ENCODE measurements at places on chromosomes 2 and 18. TPM values are rescaled to one million over a fixed set of nuclear protein-coding genes. Genes with fewer than 3 reads are reported as not detected.

DNA sequence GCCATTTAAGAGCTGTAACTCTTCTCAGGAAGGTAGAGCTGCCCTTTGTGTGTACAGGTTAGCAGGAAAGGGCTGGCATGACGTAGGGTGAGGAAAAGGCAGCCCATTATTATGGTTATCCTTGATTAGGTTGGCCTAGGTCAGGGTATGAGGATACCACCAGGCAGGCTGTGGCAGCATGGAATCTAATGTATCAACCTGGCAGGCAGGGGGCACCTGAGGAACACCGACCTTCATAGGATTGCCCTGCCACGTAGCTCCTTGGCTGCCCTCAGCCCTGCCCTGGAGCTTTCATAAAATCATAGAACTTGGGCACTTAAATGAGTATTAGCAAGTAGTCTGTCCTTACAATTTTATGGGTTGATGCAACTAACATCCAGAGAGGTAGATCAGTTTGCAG, 261.6 kb downstream of the LTBP1 start:
- peak; percentile 12 for DNase-seq

DNA sequence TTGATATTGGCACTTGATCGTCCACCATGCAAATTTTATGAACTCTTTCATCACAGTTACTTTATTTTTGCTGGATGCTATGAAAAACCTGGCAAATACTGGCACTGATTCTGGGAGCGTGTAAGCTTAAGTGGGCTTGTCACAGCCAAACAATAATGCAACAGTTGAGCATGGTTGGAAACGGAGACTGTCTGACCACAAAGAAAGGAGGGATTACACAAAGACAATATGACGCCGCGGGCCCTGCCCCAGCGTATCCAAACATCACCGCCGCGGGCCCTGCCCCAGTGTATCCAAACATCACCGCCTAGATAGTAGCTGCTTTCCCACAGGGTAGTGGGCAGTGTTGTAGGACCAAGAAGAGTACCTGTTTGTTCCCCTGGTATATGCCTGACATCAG, 135.9 kb downstream of the PRPF40A start:
- DNase-seq = no peak

- no peak for DNase-seq
These were observed 20.8 kb downstream of the CACNB4 start for GRCh38 chr2:152078023-152078422.

- DNase-seq = peak; percentile 4
These were observed 43.1 kb upstream of the LONRF2 start for GRCh38 chr2:100365434-100365833.

IL37 gene
- not detected for total RNA-seq

DNA sequence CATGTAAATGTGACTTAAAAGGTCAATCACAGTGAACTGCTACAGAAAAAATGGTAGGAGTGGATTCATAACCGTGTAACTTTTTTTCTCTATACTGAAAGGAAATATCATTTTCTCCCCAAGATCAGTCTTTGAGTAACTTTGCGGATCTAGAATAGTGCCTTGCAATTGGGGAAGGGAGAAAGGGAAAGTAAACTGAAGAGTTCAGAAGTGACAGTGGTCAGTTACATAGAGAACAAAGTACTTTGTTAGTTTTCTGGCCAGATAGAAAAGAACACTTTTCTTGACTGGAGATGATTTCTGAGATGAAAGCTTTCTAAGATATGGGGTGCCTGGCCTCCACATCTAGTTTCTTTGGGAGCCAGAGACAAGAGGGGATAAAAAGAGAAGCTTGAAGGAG, 26.6 kb downstream of the PARD3B start:
- DNase-seq = no peak

DNA sequence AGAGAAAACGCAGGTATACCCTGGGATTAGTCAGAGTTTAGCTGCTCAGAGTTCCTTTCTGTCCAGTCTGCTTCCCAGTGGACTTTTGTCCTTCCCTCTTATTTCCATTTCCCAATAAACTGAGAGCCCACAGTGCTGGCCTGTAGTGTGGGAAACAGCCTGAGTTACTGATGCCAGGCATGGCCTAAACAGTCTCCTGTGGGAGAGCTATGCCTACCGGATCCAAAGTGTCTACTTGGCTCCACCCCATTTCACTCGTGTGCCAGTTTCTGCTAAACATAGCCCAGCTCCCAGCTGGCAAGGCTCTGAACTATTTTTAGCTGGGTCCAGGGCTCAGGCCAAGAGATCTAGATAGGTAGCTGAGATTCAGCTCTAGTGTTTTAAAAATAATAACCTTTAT, 15.6 kb upstream of the PPP1CB start:
- DNase-seq = peak; percentile 63

GRCh38 chr2:178895872-178896271, 88.6 kb upstream of the TTN start:
- DNase-seq = no peak

DNA sequence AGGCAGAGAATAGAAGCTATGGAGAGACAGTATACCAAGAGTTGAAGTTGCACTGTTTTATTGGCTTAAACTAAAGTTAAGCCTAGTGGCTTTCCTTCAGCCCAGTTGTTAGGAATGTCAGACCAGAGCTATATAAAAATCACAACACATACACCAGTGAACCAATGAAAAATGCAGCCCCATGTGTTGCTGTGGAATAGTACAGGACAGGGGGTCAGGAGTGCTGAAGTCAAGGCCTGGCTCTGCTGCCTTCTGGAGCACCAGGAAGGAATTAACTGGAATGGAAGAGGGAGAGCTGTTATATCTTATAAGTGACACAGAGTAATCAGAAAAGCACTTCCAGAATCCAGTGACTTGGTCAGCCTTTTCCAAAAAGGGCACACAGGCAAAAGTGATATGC, 58.9 kb downstream of the OSR1 start:
- no peak for DNase-seq

DNA sequence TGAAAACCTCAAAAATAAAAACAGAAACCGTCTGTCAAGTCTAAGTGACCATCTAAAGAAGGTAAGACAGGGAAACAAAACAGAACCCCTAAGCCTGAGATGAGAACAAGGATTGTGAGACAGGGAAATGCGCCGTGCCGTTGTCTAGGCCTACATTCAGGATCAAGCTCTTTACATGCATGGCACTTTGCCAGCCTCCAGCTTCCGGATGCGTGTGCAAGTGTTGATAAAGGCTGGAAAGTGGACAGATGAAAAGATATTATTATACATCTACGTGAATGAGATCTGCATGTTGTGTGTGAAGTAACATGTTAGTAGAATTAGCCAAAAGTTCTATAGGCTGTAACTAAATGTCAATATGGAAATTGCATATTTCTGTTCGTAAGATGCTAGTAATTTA, 28.6 kb upstream of the TMEM87B start:
- peak; percentile 96 for DNase-seq

DNA sequence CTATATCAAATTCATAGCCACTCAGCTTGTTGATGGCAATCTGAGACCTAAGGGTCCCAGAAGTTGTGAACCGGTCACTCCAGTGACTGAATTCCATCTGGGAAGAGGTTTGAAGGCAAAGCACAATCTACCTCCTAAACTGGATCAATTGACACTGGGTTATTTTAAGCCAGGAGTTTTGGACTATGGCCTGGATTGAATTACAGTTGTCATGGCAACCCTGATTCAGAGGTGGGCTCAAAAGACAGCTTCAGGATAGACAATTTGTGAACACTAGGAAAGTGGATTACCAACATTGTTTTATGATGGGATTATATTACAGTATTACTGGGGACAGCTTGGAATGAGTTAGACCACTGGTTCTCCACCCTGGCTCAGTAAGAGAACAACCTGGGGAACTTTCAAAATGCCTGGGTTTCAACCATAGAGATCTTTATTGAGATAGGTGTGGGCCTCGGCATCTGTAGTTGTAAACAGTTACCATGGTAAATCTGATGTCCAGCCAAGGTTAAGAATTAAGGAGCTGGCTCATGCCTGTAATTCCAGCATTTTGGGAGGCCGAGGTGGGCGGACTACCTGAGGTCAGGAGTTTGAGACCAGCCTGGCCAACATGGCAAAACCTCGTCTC, 58.8 kb downstream of the MFSD6 start:
- DNase-seq = no peak

- DNase-seq = no peak
These were observed 801.8 kb downstream of the CCDC85A start for GRCh38 chr2:56985609-56986008.

C2orf92 gene
- total RNA-seq = 2.3 TPM

TMEM163 gene
- total RNA-seq = 0.13 TPM

DNA sequence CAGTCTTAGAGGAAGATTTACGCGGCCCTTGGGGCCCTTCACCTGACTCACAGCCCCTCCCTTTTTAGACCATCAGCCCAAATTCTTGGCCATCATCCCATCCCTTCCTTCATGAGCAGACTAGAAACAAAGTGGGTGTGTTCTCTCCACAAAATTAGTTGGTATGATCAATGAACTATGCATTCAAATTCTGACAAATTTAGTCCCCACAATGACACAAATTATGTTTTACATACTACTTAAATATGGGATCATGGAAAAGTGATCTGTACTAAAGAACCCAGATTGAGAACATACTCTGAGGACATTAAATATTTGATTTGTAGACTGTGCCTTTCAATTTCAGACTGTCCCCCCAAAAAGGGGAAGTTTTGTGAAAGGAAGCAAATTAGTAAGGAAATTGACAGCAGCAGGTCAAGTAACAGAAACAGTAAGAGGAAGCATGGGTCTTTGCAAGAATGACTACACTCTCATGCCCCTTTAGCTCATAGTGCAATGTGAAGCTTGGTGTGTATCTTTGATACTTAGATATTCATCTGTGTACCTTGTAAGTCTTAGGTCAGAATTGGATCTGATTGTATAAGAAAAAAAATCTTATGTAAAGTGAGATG, 2.2 kb upstream of the MAPRE2 start:
- peak; percentile 60 for DNase-seq

SPP2 gene
- not detected for total RNA-seq

- no peak for DNase-seq
These were observed 268.9 kb downstream of the SP3 start for GRCh38 chr2:173696274-173696673.

DNA sequence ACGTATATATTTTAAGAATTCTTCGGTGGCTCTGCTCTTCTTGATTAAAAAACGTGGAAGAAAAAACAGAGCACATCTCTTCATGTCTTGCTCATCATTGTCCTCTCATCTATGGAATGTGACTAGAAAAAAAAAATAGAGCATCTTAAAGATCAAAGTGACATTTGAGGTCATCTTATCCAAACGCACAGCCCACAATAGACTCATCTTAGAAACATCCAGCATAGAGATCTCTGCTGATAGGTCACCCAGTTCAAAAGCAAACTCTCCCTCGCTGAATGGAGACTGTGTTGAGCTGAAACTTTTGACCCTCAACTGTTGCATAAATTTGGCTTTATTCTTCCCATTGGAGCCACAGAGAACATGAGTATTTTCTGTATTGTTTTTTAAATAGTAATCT, 65.2 kb downstream of the CMPK2 start:
- no peak for DNase-seq

LDLRAD4 gene
- total RNA-seq = 6.7 TPM

GRCh38 chr2:47237375-47238334, 82.5 kb upstream of the STPG4 start:
- DNase-seq = peak; percentile 58

- DNase-seq = no peak
These were observed 893.2 kb upstream of the CRIM1 start for GRCh38 chr2:35462226-35462998.

- DNase-seq = no peak
These were observed 234.4 kb downstream of the LOXHD1 start for GRCh38 chr18:46422552-46423055.

CREG2 gene
- 0.39 TPM for total RNA-seq

SERPINB12 gene
- total RNA-seq = not detected

CD207 gene
- total RNA-seq = under 0.01 TPM

- no peak for DNase-seq
These were observed 97.4 kb upstream of the ID2 start for GRCh38 chr2:8584174-8585066.

LRRC30 gene
- not detected for total RNA-seq

DNA sequence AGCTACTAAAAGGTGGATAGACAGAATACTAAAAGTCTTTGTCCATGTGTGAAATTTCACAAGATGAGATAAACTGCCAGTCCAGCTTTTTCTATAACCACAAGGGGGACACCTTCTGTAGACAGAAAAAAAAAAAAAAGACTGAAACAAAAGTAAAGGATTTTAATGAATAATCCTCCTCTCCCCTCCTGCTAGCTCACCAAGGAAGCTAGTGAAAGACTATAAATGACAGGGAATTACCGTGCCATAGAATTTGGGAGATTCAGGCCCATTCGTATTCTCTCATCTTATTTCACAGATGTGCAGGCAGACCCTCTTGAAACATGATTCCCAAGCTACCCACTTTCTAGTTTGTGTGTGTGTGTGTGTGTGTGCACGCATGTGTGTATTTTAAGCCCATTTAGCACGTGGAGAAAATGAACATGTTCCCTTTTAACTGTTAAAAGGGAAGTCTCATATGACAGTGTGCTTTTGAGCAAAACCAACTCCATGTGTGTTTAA, 36.3 kb upstream of the SLC8A1 start:
- no peak for DNase-seq

- no peak for DNase-seq
These were observed 74.8 kb downstream of the SEMA4F start for GRCh38 chr2:74728842-74729241.

HOXD3 gene
- 7.2 TPM for total RNA-seq

IL1R2 gene
- 0.76 TPM for total RNA-seq

- no peak for DNase-seq
These were observed 329.5 kb upstream of the CHAC2 start for GRCh38 chr2:53438100-53438499.

DNA sequence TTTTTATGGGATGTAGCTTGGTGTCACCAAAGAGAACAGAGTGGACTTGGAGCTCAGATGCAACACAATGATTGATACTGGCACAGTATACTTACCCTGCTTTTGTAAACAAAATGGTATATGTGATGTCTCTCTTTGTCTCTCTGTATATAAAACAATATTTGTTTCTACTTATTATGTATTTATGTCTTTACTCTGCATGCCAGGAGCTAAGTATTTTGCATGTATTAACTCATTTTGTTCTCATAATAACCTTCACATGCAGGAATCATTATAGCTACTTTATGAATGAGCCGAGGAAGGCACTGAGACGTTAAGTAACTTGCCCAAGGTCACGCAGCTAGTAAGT, 27.9 kb upstream of the CASP8 start:
- DNase-seq = no peak

- no peak for DNase-seq
These were observed 67.9 kb upstream of the PIK3C3 start for GRCh38 chr18:41887100-41887499.

DNA sequence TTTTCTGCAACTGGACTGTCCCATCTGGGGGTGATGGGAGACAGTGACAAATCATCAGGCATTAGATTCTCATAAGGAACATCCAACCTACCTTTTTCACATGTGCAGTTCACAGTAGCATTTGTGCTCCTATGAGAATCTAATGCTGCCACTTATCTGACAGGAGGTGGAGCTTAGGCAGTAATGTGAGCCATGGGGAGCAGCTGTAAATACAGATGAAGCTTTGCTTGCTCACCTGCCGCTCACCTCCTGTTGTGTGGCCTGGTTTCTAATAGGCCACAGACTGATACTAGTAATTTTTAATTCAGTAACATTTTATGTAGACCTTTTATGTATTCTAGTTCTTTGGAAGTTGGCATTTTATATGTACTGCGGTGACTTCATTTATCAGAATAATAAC, 180.1 kb upstream of the SPOPL start:
- DNase-seq = no peak

UGT1A8 gene
- not detected for total RNA-seq

Data from dermis microvascular lymphatic vessel endothelial cell (primary cell).